ENCODE measurements at places on chromosomes 7 and 10.

- DNase-seq: no peak
Observed at GRCh38 chr10:44343843-44344242, 41.1 kb downstream of the CXCL12 start.

GRCh38 chr7:47806701-47807103, 141.6 kb downstream of the PKD1L1 start:
- DNase-seq: no peak

DNA sequence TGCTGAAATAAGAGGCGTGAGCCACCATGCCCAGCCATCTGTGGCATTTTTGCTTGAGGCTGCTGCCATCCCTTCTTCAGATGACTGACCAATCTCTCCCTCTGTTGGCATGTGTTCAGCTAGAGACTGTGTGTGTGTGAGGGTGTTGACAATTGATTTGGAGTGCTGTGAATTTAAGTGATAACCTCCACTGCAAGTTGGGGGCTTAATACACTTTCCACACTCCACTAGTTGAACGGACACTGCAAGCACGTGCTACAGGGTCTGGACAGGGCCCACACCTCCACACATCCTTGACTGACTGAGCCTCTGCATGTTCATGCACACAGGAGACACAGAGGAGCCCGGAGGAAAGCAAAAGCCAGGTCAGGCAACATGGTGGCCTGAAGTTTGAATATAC, 51.3 kb downstream of the BRAF start:
- DNase-seq: no peak

- DNase-seq: no peak
Observed at GRCh38 chr7:12968836-12969422, 281.5 kb downstream of the ARL4A start.

DNA sequence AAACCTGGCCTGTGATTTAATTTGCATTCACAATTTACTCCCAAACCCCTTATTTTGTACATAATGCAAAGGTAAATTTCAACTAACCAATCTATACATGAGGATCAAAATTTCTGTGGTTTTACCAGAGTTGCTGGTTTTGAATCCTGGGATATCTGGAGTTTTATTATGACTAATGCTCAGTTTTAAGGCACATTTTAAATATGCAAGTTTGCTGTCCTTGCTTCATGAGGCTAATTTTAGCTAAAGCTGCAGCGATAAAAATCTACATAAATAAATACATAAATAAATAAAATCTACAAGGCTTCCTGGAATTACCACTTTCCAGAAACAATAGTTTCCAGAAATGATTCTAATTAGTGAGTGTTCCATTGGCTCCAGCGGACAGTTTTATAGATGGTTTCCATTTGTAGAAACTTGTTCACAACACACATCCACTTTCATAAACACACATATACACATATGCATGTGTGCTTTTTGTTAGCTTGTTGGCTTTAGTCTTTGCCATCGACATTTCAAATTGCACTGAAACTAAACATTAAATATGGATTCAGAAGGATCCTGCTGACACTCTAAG, 339.5 kb upstream of the NRP1 start:
- DNase-seq: no peak

DNA sequence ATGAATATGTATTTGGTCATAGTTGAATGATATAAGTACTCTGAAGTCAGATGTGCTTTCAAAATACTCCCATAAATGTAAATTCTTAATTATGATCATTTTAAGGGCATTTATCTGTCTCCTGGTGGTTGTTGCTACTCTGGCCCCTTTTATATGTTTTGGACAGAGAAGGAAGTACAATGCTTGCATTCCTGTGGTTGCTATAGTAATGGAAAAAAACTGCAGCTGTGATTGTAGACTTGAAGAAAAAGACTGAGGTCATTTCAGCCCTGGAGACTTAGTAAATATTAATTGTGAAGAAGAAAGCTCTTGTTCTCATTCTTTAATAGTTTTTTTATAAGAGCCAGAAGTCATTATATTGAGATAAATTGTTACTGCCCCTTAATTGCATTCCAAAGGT, 70.2 kb upstream of the FERD3L start:
- DNase-seq: peak; percentile 62

Measured in SW 1271 (cell line).